Activated gamma-delta T cell treated with Interleukin-2 at 50 U/mL for 16 hours (primary cell): ENCODE measurements at places on chromosomes 16 and 17.

GRCh38 chr17:52686140-52686539 lies 527.6 kb upstream of the CA10 start:
- DNase-seq, result no peak

DNA sequence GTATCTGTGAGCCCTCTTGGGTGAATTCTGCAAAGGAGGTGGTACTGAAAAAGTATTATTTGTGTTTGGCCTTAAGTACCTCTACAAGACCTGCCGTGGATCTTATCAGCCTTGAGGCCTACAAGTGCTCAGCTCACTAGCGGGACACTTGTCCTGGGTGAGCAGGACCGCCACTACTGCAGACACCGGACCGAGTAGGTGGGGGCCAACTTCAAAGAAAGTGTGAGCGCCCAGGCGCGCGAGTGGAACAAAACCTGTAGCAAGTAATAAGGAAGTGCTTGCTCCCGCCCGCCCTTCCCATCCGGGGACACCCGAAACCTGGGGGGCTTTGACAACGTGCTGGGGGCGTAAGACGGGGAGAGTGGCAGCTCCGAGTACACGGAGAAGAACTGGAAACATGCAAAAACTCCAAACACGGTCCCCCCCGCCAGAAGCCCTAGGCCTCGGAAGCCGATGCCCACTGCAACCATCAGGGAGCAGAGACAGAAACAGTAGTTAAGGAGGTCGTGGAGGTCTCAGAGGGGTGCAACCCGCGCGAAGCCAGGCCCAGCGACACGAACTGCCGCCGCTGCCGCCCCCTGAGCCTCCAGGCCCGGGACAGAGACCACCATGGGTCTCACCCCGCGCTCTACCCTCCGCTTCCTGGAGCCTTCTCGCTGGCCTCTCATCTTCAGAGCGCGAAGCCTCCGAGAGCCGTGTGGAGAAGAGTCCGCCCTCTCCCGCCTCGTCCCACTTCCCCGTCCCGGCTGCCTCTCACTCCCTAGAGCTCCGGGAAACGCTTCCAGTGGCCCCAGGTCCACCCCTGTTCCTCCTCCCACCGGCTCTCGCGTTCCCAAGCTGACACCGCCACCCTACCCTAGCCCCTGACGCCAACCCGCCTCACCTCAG lies 537 bp downstream of the CNOT1 start:
- DNase-seq, result peak; percentile 41

DNA sequence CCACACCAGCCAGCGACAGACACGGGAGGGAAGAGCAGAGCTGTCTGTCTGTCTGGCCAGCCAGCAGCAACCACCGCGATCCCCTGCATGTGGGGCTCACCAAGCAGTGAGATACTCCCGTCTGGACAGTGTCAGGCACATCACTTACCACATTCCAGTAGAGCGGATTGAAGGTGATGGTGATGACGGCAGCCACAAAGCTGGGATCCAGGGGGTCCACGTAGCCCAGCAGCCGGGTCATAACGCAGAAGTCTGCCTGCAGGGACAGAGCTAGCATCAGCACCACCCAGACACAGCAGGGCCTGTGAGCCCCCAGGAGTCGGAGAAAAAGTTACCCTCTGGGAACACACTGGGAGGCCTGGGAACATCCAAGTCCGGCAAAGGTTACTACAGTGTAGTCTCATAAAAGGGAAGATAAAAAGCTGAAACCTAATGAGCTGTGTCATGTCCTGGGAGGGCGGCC lies 14.7 kb downstream of the PEMT start:
- no peak for DNase-seq

GRCh38 chr16:49964973-49965372 lies 60.1 kb upstream of the CNEP1R1 start:
- DNase-seq, result no peak

DNA sequence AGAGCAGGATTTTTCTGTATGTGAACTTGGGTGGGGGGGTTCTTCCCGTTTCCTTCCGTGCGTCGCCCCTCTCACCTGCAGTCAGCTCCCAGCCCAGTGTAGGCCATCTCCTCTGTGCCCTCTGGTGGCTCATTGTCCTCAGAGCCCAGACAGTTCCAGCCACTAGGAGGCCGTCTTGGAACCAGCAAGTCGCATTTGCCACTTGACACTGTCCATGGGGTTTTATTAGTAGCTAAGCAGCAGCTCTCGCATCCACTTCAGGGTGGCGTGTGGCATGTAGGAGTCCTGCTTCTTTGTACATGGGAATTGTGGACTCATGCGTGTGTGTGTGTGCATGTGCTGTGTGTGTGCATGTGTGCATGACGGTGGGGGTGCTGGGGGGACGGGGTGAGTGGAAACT lies 74.0 kb downstream of the SEC14L1 start:
- DNase-seq, result no peak

- DNase-seq, result no peak
These were observed 562.8 kb downstream of the MAF start for GRCh38 chr16:79037521-79038373.

DNA sequence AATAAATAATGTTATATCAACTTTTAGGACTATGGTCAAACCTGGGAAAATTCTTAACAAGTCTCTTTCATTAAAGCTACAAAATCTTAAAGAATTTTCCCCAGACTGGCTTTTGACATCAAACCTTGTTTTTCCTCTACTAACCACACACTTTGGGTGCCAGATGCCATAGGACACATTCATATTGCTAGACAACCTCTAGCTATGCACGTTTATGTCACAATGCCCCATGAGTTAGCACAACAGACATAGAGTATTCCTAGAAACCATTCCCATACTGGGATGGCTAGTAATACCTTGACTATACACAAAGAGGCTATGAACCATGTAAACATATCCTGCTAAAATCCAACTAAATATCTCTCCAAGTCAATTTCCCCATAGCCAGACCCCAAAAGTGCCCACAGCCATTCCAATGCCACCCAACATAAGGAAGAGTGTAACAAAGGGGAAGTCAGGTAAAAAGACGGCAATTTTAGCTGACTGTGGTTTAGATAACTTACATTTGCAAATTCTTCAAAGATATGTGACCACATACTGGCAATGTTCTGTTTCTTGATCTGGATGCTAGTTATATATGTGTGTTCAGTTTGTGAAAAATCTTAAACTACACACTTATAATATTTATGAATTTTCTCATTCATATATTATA lies 23.4 kb downstream of the SMURF2 start:
- DNase-seq, result no peak

GRCh38 chr17:11909348-11909747 lies 87.9 kb downstream of the ZNF18 start:
- DNase-seq, result no peak

- DNase-seq, result no peak
These were observed 162.9 kb downstream of the COPRS start for GRCh38 chr17:31696184-31696602.
